ENCODE measurements at places on chromosomes 7 and 10. TPM values are rescaled to one million over a fixed set of nuclear protein-coding genes. Genes with fewer than 3 reads are reported as not detected.

Gene ZNF804B
- total RNA-seq, result not detected

Gene GRM3
- not detected for total RNA-seq

Gene MACC1
- total RNA-seq, result 0.16 TPM

Gene GRID1
- 2.7 TPM for total RNA-seq

Gene GNAT3
- not detected for total RNA-seq

DNA sequence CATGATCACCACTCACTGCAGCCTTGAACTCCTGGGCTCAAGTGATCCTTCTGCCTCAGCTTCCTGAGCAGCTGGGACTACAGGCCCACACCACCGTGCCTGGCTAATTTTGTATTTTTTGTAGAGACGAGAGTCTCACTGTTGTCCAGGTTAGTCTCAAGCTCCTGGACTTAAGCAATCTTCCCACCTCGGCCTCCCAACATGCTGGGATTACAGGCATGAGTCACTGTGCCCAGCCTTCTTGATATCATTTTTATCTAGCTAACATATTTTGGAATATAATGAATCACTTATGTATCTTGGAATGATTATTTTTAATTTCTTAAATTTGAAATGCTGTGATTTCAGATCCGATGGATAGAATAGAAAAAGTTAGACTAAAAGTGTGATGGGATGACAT, 18.4 kb downstream of the ARL4A start:
- no peak for ATAC-seq

- ATAC-seq, result no peak
Observed at GRCh38 chr7:104275900-104276299, 52.5 kb upstream of the LHFPL3 start.

GRCh38 chr7:102834466-102834865, 78.3 kb upstream of the LRRC17 start:
- ATAC-seq, result no peak

DNA sequence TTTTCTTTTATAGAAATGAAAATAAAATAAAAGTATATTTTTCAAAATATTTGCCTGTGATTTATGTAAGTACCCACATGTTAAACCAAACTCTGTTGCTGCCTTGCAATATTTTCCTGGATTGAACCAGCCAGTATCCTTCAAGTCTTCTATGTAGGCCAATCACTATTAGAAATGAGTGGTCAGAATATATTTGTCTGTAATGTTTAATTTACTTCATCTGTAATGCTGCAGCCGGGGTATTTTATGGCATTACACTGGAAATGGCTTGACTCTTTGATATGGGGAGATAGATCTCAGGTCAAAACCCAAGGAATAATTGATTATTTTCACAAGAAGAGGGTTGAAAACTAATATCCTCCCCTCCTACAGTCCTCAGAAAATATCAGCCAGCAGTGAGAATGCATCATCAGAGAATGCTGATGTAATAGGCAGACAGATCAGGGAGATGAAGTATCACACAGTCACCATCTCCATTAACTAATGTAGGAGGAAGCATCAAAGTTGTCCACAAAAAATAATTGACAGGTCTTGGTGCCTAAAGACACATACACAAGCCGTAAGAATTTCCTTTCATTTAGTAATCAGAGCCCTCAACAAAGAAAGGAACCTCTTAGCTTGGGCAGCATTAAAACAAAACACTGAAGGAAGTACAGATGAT, 82.5 kb downstream of the VWDE start:
- no peak for ATAC-seq

All from gastroesophageal sphincter (tissue), 4 donors.